Stimulated activated CD8-positive, alpha-beta memory T cell treated with anti-CD3 and anti-CD28 coated beads, Interleukin-2, amount 100 ng/mL, for 48 hours (primary cell): ENCODE measurements at places on chromosomes 2 and 18.

DNA sequence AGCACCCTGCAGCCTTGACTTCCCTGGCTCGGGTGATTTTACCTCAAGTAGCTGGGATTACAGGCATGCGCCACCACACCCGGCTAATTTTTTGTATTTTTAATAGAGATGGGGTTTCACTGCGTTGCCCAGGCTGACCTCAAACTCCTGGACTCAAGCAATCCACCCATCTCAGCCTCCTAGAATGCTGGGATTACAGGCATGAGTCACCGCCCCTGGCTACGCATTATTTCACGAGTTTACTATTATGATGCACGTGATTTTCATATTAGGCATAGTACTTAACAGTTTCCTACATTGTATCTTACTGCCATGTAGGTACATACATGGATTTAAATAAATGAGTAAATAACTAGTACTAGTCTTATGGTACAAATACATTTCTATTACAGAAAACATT, 4.4 kb downstream of the DYNC2LI1 start:
- DNase-seq = no peak

DNA sequence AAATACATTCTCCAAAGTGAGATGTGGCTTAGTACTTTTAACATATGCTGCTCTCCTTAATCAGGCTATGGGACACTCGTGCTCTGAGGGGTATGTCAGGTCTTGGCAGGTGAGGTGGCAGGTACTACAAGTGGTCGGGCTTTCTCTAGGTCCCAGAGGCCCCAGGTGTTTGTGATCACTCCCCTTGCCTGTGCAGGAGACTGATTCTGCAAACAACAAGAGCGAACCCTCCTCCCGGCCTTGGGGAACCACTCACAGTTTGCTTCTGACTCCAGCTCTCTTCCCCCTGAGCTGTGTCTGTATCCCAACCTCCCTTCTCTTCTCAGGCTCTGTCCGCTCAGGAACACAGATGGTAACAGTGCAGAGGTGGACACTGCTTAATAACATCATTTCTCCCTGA, 48.1 kb downstream of the ATOH8 start:
- no peak for DNase-seq

DNA sequence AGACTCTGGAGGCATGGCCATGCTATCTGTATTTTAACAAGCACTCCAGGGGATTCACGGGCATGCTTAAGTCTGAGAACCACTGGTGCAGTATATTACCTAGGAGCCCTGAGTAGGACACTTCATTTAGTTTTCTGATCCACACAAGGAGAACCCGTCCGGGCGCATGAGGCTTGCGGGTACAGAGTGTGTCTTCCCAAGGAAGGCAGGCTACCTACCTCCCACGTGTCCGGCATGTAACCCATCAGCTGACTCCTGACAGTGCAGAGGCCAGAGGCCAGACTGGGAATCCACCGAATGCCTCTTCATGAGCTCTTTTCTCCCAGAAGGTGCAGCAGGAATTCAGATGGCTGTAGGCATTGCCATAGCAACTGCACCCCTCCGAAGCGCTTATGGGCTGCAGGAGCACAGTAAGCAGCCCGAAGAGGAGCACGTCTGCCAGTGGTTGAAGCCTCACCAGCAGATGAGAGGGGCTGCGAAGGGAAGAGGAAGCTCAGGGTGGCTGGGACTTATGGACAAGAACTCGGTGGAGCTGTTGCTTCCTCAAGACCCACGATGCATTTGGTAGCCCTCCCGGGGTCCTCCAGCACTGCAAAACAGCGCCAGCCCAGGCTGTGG, 33.8 kb upstream of the DNMT3A start:
- no peak for DNase-seq

DNA sequence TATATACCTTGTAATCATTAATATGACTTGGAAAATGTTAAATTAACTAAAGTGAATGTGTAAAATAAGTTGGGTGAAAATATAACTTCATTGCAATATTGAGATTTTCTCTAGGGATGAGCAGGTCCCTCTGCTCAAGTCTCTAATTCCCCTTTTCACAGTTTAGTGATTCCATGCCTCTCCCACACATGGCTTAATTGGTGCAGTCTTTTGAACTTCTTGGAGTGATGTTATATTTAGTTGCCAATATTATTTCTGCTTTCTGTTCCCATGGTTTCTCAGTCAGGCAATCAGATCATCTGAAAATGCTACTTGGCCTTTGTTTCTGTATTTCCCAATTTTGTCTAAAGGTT, 233.7 kb upstream of the SPOPL start:
- no peak for DNase-seq

- no peak for DNase-seq
Observed at GRCh38 chr2:23806201-23806600, 120.7 kb downstream of the ATAD2B start.

GRCh38 chr2:181430406-181431118, 26.6 kb upstream of the ITGA4 start:
- no peak for DNase-seq

GRCh38 chr18:7066965-7067555, 50.5 kb downstream of the LAMA1 start:
- DNase-seq = no peak

DNA sequence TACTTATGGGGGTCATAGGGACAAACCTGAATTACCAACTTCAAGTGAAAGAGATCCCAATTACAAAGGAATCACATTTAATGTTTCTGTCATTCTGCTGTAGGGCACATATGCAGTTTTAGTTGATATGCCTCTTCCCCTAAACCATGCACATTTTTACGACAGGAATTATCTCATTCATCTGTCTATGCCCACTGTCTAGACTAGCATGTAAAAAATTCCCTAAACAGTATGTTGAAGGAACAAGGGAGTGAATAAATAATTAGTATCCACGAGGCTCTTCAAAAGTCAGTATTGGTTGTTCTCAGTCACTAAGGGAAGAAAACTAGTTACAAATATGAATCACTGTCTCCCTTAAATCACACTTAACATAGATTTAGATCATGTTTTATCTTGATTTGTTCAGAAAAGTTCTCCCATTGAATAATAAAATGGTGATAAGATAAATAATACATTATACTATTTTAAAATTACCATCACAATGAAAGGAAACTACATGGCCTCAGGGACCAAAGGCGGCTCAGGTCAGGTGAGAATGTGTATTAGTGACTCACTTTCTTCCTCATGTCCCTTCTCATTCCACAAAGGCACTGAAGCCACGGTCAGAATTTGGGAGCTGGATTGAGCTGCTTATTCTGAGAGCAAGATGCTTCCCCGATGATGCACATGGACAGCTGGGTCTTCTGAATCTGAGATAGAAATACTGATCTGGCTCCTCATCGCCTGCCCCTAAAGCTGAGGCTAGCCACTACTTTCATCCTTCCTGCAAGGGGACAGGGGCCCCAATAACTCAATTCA, 29.1 kb downstream of the DYM start:
- DNase-seq = no peak

GRCh38 chr18:22701326-22701725, 231.8 kb upstream of the RBBP8 start:
- no peak for DNase-seq

- DNase-seq = no peak
Observed at GRCh38 chr18:64234321-64234720, 85.4 kb upstream of the LINC00305 start.

DNA sequence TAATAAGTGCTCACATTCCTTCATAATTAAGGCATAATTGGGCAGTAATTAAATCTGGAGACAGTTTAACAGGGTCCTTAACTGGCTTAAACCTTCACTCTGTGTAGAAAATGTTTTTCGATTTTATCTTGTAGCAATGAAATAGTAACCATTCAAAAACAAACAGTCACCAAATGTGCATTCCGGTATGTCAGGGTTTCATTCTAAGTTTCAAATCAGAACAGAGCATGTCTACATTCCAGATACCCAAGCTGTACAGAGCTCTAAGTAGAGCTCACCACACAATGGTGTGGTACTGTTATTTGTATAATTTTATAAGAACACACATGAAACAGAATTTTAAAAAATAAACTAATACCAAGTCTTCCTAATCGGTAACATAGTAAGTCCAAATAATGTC, 52.6 kb downstream of the SMAD2 start:
- no peak for DNase-seq

GRCh38 chr18:809985-810642, 1.9 kb downstream of the YES1 start:
- no peak for DNase-seq

DNA sequence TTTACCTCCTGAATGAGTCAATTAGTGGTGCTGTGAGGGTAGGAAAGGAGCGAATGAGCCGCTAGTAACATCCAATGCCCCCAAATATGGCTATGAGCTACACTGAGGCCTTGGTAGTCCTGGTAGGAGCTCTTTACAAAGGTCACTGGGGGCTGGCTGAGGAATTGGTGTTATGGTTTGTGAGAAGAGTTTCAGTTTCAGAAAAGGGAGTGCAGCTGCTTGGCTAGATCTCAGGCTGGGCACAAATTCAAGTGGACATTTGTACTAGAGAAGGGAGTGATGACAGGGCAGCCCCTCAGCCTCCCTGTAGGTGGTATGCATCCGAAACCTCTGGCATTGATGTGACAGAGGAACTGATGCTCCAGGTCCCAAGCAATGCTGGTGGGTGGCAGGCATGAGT, 13.9 kb upstream of the PAIP2B start:
- DNase-seq = no peak

GRCh38 chr2:200172944-200173581, 133.4 kb upstream of the SPATS2L start:
- DNase-seq = no peak

- DNase-seq = no peak
Observed at GRCh38 chr2:47499621-47500309, 96.8 kb downstream of the MSH2 start.

DNA sequence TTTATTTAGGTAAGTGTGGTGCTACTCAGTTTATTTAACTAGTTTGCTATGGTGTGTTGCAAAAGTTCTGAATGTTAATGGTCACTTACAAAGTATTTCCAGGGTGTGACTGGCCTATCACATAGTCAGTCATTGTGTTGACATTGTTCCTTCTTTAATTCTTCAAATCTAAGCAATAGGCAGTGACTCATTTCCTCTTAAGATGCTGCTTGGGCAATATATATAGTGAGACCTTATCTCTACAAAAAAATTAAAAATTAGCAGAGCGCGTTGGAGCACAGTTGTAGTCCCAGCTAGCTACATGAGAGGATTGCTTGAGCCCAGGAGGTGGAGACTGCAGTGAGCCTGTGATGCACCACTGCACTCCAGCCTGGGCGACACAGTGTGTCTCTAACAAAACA, 5.8 kb upstream of the CCDC88A start:
- no peak for DNase-seq

GRCh38 chr2:10235099-10235908, 67.4 kb upstream of the HPCAL1 start:
- DNase-seq = no peak

- no peak for DNase-seq
Observed at GRCh38 chr18:79982736-79983135, 5.6 kb downstream of the TXNL4A start.

GRCh38 chr2:42813763-42814162, 21.4 kb upstream of the HAAO start:
- DNase-seq = no peak

- DNase-seq = no peak
Observed at GRCh38 chr2:38887347-38887746, 2.3 kb upstream of the ARHGEF33 start.

DNA sequence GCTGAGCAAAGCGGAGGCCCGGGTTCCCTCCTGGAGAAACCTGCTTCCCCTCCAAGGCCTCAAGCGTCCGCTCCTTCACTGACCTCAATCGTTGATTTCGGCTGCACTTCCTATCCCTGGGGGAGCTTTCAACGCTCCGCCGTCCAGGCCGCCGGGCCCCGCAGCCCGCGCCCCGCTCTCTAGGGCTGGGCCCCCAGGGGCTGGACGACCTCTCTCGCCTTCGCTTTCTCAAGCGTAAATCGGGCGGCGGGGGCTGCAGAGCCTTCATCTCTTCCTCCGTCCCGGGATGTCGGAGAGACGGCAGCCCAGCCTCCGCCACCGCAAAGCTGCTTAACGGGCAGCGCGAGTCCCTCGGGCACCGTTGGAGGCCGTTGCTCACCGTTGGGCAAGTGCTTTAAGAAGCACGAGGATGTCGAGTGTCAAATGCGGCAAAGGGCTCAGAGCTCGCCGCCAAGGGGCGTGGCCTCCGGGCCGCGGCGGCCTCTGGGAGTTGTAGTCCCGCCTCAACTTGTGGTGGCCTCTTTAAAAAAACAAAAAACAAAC, 8.5 kb downstream of the HES6 start:
- peak; percentile 54 for DNase-seq

DNA sequence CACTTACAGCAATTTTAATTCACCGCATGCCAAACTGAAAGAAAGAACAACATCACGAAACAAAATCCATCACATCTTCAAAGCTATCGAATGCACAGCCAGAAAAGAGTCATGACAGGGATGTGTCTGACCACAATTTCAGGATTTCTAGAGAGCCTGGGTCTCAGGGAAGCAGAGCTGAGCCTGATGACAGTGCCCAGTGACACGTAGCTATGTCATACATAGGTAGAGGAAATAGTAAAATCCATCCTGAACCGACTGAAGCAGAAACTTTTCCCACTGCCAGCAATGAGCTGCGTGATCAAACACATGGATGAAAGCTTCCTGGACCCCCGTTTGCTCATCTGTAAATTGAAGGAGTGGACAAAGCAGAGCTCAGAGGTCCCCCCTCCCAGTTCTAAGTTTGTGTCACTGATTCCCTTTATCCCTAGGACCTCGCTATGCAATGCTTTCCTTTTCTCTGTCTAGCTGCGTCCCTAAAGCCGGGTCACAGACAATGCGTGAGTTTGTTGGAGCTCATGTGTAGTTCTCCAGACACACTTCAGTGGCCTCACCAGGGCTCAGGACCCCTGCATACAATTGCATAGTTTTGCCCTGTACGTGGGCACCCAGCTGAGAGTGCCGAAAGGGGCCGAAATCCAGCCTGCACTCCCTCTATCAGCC, 37.6 kb downstream of the CCBE1 start:
- DNase-seq = no peak

DNA sequence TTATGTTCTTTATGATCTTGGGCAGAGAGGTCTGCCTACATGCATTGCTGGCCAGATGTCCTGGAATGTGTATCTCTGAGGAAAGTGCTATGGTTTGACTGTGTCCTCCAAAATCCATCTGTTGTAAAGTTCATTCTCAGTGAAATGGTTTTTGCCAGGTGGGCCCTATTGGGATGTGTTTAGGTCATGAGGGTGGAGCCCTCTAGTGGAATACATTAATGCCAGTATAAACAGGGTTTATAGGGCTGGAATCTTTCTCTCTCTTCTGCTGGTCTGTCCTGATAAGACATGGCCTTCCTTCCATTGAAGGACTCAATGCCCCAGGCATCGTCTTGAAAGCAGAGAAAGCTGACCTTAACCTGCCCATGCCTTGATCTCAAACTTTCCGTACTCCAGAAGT, 258.5 kb downstream of the RPIA start:
- no peak for DNase-seq

DNA sequence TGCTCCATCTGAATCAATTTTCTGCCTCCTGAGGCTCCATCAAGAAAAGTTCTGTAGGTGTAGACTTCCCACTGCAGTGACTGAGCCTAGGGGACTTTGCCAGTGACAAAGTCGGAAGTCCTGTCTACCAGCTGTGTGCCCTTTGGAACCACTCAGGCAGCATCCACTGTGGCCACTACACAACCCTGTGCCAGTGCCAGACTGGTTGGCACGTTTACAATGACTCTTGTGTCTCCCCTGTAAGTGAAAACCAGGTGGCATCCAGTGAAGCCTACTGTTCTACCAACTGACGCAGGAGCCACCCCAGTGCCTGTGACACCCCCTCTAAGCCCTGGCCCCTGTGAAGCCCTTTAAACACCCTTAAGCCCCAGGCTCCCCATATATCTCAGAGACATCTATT, 132.1 kb upstream of the SERPINE2 start:
- DNase-seq = no peak
